ENCODE measurements at places on chromosomes 2 and 18.
A peak's percentile ranks its signal among the peaks of the same experiment; 100 is the strongest.

DNA sequence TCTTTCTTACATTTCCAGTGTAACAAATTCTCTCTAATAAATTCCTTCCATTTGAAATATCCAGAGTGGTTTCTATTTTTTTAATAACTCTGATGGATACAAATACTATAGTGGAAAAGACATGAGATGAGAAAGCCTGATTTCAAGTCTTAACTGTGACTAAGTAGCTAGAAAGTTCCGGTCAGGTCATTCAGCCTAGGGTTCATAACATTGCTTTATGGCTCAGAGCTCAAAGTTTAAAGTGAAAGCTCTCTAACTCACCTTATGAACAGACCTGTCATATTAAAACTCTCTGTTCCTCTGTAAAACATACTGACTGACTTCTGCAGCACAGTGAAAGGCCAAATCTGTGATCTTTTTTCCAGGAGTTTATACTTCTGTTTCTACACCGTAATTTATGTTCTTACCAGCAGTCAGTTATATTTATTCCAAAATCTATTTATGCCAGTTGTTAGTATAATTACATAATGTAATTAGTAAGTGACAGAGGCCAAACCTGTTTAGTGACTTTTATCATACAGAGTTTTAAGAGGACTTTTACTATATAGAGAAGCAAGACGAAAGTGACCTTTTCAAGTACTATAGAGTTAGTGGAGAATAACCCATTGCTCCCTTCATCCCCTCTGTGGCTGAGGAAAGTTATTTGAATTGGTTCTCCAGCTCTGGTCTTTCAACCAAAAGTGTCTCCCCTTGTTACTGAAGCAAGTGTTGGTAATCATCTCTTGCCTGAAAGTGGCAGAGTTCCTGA, 118.8 kb upstream of the PDE1A start:
- no peak for DNase-seq

DNA sequence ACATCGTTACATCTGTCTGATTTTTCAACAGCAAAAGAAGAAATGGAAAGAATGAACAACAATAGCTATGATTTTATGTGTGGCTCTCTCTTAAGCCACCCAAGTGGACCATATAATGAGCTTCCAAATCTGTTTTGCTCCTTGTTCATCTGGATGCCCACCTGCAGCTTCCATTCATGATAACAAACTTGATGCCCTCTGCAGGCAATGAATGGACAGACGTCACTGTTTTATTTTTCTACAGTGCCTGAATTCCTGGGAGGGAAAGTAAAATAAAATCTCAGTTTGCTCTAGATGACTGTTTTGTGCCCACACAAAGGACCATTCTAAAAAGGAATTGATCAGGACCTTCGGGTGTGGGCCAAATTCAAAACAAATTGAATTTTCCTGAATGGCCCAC, 5.0 kb downstream of the MREG start:
- no peak for DNase-seq

DNA sequence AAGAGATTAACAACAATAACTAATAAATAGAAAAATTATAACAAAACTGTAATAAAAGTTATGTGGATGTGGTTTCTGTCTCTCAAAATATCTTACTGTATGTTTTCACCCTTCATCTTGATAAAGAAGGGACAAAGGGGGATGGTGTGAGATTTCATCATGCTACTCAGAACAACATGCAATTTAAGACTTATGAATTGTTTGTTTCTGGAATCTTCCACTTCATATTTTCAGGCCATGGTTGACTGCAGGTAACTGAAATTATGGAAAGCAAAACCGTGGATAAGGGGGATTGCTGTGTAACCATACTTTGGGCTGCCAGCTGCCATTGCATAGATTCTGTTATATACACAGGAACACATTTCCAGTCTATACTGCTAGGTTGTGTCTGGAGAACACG, 45.6 kb downstream of the NEB start:
- no peak for DNase-seq

- no peak for DNase-seq
Observed at GRCh38 chr2:11534746-11535484, 1.1 kb downstream of the GREB1 start.

DNA sequence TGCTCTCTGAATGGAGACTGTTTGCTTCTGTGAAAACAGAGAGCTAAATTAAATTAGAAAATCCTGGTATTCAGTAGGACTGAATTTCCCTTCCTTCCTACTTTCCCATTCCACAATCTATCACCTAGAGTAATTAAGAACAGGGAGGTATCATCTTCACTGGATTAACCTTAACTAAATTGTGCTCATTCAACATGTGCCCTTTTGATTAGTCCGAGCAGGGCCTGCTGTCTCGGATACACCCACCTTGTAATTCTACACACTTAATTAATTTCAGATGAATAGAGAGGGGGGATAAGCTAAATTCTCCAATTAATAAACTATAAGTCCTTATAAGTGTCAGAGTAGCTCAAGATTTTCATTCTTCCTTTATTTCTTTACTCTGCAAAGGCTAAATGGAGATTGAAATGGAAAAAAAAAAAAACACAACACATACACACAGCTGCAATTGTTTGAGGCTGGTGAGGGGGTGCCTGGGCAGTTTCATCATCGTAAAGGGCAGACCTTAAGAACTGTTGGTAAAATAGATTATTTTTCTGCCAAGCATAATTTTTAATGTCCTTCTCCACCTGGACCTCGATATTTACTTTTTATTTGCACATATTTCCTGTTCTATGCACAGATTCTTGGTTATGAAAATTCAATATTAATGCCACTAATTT, 157.1 kb upstream of the SIX2 start:
- DNase-seq = no peak

- DNase-seq = no peak
Observed at GRCh38 chr2:8974016-8974415, 29.5 kb downstream of the MBOAT2 start.

GRCh38 chr2:67876176-67876575, 186.6 kb downstream of the C1D start:
- DNase-seq = no peak

- no peak for DNase-seq
Observed at GRCh38 chr2:1936427-1936980, 192.2 kb upstream of the PXDN start.

- no peak for DNase-seq
Observed at GRCh38 chr2:73828389-73828817, 358 bp upstream of the STAMBP start.

GRCh38 chr18:28112056-28112470, 64.9 kb downstream of the CDH2 start:
- no peak for DNase-seq

- peak; percentile 67 for DNase-seq
Observed at GRCh38 chr18:3447068-3447894, 2.7 kb upstream of the TGIF1 start.

GRCh38 chr18:74531043-74531442, 3.3 kb upstream of the CNDP1 start:
- DNase-seq = no peak

DNA sequence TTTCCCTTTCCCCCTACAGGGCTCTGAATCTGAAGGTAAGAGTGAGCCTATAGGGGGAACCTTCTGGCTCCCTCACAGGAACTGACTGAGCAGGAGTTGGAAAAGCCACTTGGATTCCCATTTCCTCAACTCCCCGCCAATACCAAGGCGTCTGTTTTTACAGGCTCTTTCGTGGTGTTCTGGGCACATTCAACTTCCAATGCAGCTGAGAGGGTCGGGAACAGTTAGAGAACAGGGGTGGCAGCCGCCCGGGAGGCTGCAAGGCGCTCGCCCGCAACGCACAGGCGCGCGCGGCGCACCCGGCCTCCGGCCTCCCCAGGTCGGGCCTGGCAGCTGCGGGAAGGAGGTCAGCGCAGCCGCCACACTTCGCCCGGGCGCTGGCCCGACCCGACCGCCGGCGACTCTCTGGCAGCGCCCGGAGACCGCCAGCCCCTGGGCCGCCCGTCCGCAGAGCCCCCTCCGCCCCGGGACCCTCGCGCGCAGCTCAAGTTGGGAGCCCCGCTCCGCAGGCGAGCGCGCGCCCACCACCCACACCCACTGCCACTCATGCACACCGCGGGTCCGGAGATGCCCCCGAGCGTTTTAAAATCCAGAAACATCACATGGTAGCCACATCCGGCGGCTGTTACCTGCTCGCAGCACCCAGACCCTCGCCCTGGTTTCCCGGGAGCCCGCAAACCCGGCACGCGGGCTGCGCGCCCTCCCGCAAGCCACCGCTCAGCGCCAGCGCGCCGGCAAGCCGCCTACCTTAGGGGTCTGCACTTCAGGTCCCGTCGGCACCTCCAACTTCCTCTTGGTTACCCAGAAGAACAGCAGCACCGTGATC, 816 bp downstream of the GALNT14 start:
- DNase-seq = no peak

DNA sequence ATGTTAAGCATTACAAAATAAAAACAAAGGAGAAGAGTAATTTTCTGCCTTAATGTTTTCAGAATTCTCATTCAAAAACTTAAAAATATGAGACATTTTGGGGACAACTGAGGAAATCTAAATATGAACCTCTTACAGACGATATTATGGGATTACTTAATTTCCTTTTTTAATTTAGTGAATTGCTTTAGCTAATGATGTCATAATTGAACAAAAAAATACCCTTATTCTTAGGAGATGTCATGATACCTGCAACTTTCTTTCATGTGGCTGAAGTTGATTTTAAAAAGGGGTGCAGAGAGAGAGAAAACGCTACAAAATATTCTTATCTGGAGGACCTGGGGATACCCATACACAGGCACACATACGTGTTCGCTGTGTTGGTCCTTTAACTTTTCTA, 129.3 kb downstream of the ZNF521 start:
- no peak for DNase-seq

DNA sequence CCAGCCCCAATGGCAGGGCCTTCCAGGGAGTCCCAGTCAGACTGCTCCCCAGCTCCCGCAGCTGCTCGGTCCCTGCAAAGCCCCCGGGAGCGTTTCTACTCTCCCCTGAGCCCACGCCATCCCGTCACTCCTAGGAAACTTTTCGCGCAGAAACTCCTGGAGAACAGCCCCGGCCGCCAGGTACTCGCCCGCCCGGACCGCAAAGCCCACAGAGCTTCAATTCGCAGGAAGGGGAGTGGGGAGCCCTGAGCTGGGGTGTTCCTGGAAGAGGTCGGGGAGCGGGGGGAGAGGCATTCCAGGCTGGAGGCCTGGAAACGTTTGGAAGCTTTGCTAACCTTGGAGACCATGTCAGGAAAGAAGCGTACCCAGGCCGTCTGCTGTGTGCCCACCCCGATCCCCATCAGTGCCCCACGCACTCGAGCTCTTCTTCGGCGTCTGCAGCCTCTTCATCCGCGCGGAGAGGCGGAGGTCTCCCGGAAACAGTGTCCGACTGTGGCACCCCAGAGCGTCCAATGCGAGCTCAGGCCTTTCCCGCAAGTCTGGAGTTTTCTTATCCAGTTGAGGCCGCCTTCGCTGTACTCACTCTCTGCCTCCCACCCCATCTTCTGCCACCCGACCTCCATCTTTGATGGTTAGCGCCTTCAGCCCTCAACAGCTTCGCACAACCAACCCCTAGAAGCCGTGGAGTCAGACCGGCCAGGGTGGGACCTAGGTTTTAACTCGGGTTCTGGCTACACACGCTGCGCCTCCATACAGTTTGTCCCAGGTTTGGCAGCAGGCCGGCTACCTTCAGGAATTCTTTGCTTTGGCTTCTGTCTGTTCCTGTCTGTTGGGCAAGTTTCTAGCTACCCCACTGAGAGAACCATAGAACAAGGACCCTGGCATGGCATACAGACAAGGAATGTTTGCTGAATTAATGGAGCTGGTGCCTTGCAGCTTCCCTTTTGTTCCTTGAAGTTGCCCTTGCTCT, 3.7 kb downstream of the PCGF1 start:
- DNase-seq = no peak

DNA sequence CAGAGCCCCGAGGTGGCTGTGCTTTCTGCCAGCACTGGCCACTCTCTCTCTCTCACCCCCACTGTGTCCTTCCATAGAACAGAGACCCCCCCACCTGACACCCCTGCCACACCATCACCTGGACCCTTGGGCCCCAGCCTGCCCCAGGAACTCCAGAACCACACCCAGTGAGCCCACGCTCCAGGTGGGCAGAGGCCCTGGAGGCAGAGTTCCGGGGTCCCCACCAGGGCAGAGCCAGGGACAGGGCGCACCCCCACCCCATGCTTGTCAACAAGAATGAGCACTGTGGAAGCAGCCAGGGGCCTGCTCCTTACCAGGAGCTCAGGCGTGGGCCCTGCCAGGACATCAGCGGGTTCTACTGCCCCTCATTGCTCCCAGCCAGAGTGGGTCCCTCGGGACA, 14.6 kb downstream of the PASK start:
- no peak for DNase-seq

- no peak for DNase-seq
Observed at GRCh38 chr18:66346833-66347588, 256.9 kb downstream of the CDH19 start.

GRCh38 chr18:23664674-23665073, 2.0 kb upstream of the ANKRD29 start:
- DNase-seq = no peak

DNA sequence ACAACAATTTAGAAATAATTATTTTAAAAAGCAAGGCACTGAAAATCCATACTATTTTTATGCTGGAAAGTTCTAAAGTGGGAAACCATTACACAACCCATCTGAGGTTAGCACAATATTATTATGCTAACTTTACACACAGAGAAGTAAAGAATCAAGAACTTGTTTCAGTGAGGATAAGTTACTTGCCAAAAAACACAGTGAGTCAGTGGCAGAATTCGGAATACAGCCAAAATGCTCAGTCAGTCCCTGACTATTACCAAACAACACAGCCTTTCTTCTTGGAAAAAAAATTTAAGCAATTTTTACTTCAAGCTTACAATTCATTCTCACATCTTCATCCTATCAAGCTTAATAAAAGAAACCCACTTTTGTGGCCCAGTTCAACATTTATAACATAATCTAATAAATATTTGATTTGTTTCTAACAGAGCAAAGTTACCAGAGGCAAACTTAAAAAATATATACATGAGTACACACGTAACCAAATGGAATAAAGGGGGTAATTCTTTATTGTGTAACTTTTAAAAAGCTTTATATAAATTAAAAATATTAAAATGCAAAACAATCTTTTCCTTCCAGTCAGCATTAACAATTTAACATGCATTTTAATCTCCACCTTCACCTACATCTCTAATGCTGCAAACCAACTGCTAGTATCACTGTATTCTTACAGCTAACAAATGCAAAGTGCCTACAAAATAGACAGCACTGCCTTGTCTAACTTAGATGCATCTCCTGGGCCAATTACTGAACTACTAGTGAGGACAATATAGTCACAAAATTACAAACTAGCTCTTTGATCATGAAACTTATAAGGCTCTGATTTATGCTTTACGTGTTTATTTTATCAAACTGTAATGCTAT, 55.2 kb downstream of the CCDC88A start:
- peak; percentile 59 for DNase-seq

DNA sequence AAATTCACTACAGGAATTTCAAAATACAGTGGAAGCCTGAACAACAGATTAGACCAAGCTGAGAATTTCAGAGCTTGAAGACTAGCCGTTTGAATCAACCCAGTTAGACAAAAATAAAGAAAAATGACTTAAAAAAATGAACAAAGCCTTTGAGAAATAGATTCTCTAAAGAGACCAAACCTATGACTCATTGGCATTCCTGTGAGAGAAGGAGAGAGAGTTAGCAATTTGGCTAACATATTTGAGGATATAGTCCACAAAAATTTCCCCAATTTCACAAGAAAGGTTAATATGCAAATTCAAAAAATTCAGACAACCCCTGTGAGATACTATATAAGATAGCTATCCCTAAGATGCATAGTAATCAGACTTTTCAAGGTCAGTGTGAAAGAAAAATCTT, 78.0 kb downstream of the MYO3B start:
- no peak for DNase-seq

- DNase-seq = no peak
Observed at GRCh38 chr2:189086710-189087109, 92.9 kb downstream of the COL5A2 start.

- DNase-seq = no peak
Observed at GRCh38 chr2:39145906-39146421, 25.1 kb upstream of the SOS1 start.

- DNase-seq = no peak
Observed at GRCh38 chr2:204901591-204901990, 356.3 kb downstream of the PARD3B start.

Data from amygdala (tissue), 56 donors.